ENCODE measurements at places on chromosomes 4 and X.

DNA sequence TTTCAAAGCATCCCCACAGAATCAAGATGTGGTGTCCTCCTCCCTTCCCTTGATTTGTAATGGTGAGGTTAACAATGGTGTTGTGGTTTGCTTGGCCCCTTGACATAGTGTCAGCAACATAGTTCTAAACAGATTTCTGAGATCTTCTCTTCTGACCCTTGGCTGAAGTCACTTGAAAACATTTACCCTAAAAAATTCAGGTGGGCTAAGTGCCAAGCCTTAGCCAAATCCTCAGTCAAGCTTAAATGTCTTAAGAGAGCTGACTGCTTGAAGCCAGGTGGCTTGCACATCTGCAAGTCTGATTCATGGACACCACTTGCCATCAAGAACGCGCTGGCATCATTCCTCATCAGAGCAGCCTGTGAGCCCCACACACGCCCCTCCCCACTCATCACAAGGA lies 173.2 kb downstream of the MGST2 start:
- DNase-seq, result no peak

- no peak for DNase-seq
Measured at GRCh38 chrX:21926527-21927278, 13.8 kb upstream of the SMS start.

DNA sequence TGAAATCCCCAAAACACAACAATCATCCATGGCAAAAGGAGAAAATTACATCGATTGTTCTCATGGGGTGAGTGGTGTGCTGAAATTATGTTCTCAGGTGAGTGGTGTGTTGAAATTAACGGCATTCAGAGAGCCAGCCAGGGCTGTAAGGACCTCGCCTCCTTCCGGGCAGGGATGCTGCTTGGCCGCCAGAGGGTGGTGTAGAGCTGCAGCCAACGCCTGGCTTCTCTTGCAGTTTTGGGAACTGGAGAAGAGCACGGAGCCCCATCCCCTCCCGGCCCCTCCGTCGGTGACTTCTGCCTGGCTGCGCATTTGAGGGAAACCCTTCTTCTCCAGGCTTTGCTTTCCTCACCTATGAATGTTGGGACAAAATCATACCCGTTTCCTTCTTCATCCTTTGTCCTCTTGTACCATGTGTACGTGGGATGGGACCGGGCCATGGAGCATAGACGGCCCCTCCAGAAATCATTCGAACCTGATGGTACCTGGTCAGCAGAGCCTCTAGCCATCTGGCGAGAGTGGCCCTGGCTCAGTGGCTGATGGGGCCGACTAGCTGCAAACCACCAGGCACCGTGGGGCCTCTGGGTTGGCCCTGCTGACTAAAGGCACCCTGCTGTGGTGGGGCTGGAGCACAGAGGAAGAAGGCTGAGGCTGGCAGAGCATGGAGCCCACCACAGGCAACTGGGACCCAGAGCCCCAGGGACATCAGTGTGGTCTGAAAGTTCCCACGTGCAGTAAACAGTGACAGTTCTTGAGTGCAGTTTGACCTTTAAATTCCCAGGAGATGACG lies 28.4 kb downstream of the TRMT44 start:
- DNase-seq, result peak; percentile 42

DNA sequence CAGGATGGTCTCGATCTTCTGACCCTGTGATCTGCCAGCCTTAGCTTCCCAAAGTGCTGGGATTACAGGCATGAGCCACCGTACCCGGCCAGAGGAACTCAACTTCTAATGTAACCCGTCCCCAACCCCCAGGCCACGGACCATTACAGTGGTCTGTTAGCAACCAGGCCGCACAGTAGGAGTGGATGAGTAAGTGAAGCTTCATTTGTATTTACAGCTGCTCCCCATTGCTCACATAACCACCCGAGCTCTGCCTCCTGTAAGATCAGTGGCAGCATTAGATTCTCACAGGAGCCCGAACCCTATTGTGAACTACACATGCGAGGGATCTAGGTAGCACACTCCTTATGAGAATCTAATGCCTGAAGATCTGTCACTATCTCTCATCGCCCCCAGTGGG lies 119.6 kb downstream of the SHROOM3 start:
- no peak for DNase-seq

Measured in CD4-positive, alpha-beta T cell treated with Interleukin-2 at 100 ng/mL for 4 hours (primary cell).